ENCODE measurements at places on chromosomes 2 and 18.

DNA sequence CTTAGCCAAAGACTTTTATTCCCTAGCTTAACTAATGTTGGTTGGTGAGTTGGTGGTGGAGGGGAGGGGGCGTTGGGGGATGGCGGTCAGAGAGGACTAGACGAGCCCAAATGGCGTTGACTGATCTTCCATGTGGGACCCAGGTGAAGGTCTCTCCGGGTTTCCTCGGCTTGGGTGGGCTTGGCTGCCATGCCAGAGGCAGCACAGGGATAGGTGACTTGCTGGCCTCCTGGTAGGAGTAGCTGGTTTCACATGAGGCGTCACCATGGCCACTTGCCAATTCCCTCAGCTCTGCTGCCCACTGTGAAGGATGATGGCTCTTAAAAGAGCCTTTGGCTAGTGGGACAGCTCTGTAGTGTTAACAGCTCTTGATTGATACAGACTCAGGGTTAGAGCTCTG, 1337.0 kb upstream of the FAM98A start:
- no peak for DNase-seq

GRCh38 chr2:179348906-179349305, 84.3 kb upstream of the SESTD1 start:
- no peak for DNase-seq

- no peak for DNase-seq
Observed at GRCh38 chr2:39542523-39542922, 105.4 kb upstream of the MAP4K3 start.

DNA sequence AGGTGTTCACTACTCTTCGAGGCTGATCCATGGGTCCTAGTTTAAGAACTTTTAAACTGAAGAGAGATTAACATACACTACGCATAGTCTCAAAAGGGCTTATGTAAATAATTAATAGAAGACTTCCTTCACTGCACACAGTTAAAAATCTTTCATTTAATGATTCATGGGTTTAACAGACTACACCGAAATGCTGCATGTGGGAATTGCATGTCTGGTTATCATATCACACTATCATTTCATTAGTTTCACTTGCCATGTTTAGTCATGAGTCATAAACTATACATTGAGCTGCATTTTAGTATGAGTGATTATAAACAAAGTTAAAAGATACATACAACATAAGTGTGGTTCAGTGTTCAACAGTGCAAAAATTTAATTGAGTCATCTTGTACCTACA, 31.2 kb downstream of the GLS start:
- DNase-seq = no peak

DNA sequence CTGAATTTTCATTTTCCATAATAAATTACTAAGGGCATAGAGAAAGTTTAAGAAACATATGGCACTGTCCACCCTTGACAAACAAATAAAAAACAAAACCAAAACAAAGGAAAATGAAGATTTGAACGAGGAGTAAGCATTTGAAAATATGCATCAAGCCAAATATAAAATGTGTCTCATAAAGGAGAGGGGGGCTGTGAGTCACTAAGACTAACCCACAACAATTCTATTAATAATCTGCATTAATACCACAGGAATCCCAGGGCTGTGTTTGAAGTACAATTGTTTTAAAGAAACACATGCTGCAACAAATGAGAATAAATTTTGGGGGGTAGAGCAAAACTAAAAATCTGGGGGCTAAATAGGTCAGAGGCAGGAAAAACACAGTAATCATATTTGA, 53.8 kb upstream of the STK17B start:
- DNase-seq = no peak

DNA sequence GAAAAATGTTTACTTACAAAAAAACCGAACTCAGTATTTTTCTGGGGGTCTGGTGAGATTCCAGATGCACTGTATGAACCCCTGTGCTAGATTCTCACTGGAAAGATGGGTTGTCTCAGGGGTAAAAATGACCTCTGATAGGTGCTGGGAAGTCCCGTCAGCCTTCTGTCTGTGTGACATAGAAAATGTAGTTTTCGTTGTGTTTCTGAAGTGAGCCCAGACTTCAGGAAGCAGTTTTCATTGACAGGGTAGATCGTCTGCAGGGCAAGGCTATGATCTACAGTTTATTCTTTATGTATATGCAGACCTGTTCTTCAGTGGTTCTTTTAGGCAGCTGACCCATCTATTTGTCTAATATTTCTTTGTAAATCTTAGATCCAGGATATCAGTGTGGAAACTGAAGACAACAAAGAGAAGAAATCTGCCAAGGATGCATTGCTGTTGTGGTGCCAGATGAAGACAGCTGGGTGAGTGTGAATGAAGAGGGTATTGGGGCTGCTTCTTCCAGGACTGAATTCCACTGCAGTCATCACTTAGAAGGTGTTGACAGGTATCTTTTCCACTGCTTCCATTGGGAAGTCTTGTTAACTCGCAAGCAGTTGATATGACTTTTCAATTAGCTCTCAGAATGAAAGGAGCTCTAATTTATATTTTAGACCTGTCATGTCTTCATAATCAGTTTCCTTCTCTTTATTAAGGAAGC, 107.5 kb upstream of the EML6 start:
- DNase-seq = no peak

GRCh38 chr2:128271911-128272600, 46.6 kb downstream of the HS6ST1 start:
- DNase-seq = no peak

DNA sequence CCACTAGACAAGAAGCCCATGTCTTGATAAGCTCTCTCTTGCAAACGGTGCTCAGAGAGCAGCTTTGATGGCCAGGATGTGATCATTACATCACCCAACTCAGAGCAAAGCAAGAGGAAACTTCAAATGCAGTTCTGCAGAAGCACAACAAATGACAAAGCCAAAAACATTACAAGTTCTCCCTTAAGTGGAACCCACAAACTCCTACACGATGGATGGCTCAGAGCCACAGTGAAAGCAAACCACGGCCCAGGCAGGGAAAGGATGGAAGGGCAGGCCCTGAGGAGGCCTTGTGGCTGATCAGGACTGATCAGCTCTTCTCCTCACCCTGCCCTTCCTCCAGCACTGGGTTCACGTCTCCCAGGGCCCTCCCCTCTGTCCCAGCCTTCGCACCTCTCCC, 326.4 kb downstream of the EIPR1 start:
- DNase-seq = no peak

- no peak for DNase-seq
Observed at GRCh38 chr2:222707689-222708273, 36.3 kb downstream of the MOGAT1 start.

DNA sequence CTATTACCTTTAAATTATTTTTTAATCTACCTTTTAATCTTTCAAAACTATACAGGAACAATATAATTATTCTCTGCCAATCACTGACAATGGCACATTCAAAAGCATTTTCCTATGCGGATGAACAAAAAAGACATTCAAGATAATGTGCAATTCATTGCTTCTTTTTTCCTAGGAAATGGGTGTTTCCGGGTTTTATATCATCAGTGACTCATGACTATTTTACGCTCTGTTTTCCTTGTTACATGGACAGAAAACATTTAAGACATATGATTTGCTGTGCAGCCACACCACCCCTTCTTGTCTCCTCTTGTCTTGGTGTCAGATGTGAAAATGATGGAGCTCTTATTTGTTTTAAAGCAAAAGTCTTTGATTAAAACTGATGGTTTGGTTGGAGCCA, 184.7 kb upstream of the LINC00305 start:
- no peak for DNase-seq

DNA sequence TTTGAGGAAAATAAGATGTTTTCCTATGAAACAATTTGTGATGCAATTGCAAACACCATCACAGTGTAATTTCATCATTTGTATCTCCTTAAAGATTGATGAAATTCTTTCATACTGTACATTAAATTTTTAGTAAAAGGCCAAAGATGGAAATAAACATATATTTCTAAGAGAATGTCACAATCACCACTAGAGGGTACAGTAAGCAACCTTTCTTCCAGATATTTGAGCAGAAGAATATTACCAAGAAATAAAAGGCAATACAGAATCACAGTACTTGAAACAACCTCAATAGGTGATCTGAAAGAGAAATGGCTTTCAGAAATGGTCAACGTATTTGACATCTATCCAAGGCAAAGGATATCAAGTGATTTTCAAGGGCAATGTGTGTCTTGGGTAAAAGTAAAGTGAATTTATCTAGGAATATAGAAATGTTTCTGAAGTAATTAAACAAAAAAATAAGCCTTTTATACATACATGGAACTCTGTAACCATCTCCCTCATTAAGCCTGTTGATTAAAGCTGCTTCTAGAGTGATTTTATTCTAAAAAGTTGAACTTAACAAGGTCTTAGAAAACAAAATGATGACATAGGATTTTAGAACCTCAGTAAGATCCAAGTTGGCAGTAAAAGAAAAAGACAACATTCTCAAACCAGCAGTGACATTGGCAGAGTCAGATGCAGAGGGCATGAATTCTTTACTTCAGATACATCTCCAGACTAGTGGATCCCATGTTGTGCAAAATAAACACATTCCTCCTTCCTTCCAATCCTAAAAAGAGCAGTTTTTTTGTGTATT, 90.3 kb upstream of the SESTD1 start:
- DNase-seq = no peak

- no peak for DNase-seq
Observed at GRCh38 chr18:5389356-5389755, 93.8 kb upstream of the ZBTB14 start.

- no peak for DNase-seq
Observed at GRCh38 chr2:121159291-121160071, 125.5 kb downstream of the TFCP2L1 start.

DNA sequence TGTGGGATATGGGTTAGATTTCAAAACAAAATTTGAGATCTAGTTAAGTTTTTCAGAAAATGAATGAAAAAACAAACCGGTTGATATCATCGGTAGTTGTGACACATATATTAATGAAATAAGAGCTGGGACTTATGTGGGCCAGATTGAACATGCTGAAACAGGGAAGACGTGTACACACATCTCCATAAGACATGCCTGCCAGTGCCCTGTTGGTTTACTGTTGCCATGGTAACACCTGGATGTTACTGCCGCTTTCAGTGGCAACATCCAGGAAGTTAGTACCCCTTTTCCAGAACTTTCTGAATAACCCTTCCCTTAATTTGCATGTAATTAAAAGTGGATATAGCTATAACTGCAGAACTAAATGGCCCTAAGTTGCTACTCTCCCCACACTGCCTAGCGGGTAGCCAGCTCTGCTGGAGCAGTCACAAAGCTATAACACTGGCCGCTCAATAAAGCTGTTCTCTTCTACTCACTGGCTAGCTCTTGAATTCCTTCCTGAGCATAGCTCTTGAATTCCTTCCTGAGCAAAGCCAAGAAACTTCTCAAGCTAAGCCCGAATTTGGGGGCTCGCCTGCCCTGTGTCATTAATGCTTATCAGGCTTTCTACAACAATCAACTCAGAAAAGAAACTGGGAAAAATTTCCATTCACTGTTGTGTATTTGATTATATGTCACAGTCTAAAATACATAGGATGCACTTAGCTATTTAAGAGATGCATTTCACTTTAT, 776.3 kb upstream of the CDH7 start:
- DNase-seq = peak; percentile 9

DNA sequence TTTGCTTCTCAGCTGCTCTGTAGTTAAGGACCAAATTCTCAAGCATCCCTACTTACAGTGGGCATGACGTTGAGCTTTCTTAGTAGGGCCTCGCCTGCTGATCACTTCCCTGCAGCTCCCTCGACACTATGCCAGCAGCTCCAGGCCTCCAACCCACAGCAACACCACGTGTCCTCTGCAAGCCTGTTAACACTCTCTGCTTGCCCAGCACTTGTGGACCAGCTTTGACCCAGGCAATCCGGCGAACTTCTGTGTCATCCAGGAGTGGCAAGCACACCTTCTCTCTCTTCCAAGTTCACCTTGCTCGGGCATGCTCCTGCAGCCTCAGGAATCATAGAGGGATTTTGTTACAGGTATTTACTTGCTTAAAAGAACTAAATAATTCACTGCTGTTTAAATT, 138.6 kb upstream of the FHL2 start:
- DNase-seq = no peak

- no peak for DNase-seq
Observed at GRCh38 chr2:107111623-107112022, 225.7 kb upstream of the ST6GAL2 start.

DNA sequence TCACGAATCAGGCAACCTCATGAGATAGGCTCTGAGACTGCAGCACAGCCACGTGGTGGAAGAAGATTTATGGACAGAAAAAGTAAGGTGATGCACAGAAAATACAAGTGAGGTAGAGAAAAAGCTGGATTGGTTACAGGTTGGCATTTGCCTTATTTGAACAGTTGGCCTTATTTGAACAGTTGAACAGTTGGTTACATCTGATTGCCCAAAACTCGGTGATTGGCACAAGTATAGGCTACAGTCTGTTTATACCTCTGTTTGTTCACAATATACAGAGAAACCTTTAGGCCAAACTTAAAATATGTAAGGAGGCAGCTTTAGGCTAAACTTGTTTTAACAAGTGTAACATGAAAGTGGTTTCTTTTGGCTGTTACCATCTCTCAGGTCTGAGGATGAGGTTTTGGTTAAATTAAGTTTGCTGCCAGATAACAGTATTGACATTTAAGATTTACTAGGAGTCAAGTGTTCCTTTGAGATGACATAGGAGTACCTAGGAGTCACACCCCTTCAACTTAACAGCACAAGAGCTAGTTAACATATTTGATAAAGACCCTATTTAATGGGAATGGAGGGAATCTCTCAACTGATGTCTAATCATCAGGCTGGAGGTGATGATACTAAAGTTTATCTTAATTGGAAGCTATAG, 16.5 kb upstream of the GPR155 start:
- DNase-seq = no peak

DNA sequence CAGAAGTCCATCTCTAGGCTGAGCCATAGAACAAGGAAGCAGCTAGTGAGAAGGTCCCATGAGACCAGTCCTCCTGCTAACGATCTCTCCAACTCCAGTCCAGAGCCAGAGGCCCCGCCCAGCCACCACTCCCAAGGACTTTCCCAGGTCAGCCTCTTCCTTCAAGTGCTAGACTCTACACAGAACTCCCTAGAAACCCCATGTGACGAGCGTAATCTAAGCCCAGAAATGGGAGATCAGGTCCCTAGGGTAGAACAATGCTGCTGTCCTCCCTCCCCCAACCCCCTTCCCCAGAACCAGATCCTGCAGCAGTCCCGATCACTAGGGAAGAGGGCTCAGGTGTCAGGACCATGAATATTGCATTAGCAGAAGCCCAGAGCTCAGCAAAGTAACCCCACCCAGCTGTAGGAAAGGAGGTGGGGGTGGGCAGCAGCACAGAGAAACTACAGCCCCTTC, 6.9 kb downstream of the DCTN1 start:
- no peak for DNase-seq

- DNase-seq = no peak
Observed at GRCh38 chr2:215500466-215500865, 64.6 kb upstream of the FN1 start.

GRCh38 chr2:239593455-239593854, 192.6 kb upstream of the HDAC4 start:
- DNase-seq = no peak

DNA sequence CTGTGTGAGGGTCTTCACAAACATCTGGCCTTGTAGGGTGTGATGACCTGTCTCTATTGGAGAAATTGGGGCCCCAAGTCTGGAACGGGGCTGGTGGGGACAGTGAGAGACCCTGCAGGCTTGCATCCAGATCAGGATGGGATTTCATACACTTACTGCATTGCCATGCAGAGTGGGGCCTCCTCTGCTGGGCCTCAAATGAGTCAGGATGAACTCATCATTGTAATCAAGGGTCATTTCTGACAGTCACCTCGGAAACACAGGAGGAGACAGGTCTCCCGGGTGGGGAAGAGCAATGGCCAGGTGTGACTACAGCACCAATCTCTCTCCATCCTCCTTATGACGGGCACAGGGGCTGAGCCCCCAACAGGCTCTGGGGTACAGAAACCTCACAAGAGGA, 48.1 kb upstream of the GALR1 start:
- no peak for DNase-seq
